ENCODE measurements at places on chromosomes 2 and 18.

GRCh38 chr2:9750224-9751215 lies 92.8 kb upstream of the TAF1B start:
- no peak for DNase-seq

GRCh38 chr18:80034068-80034851 lies at the start of gene RBFA:
TSS of gene RBFA (plus strand) at chr18:80034434. CDS start at chr18:80034496, 62 bp downstream.
- peak; percentile 100 for DNase-seq

DNA sequence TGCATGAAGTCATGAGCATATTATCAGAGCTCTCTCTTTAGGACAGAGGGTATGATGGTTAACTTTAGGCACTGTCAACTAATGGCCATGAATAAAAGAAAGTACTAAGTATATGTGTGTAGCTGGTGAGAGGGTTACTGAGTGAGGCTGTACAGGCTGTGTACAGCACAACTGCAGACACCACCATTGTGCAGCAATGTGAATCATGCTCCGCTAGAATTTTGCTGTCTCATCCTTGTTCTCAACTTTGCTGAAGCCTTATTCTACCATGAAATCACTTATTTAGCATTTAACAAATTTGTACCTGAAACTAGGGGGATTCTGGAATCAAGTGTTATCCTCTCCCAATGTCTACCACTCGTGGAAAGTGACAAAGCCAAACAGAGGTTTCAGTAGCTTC lies 414.9 kb downstream of the PLCL1 start:
- no peak for DNase-seq

- peak; percentile 68 for DNase-seq
Measured at GRCh38 chr18:13612196-13612997, 114.0 kb downstream of the FAM210A start.

DNA sequence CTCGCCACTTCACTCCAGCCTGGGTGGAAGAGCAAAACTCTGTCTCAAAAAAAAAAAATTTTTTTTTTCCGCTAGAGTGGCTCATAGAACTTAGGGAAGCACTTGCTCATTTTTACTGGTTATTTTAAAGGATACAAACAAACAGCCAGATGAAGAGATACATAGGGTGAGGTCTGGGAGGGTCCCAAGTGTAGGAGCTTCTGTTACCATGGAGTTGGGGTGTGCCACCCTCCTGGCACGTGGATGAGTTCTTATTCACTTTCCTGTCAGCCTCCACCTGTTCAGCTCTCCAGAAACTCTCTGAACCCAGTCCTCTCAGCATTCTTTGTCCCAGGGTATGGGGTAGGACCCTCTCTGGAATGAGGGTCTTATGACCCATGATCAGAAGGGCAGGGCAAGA lies 4.9 kb upstream of the MAT2A start:
- no peak for DNase-seq

DNA sequence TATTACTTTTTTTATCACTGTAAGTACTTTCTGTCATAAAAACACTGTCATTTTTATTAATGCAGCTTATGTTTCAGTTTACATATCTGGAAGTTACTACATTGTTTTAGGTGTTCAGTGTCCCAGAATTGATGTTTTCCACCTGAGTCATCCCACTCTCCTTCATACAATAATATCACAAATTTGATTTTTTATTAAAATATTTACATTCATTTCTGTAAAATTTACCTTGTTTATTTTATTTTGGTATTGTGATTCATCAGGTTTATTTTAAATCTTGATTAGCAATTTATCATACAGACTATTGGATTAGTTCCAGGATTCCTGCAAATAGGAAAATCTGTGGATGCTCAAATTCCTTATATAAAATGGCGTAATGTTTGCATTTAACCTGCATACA lies 1662.9 kb downstream of the SUCLG1 start:
- DNase-seq, result no peak

- DNase-seq, result no peak
Measured at GRCh38 chr2:86542814-86543213, 20.4 kb downstream of the CHMP3 start.

DNA sequence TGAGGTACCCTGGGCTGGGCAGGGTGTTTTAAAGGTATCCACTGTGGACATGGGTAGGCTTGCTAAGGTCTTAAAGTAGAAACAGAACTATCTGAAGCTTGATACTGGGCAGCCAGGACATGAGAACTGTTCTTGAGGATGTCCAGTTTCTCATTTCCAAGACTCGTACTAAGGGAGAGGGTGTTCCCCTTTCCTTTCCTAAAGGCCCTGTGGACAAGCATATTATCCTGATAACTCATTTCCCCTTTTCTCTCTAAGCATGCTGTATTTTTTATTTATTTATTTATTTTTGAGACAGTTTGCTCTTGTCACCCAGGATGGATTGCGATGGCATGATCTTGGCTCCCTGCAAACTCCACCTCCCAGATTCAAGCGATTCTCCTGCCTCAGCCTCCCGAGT lies 273.6 kb downstream of the PRKCE start:
- DNase-seq, result no peak

- DNase-seq, result no peak
Measured at GRCh38 chr2:11738589-11739436, 7.6 kb upstream of the LPIN1 start.

DNA sequence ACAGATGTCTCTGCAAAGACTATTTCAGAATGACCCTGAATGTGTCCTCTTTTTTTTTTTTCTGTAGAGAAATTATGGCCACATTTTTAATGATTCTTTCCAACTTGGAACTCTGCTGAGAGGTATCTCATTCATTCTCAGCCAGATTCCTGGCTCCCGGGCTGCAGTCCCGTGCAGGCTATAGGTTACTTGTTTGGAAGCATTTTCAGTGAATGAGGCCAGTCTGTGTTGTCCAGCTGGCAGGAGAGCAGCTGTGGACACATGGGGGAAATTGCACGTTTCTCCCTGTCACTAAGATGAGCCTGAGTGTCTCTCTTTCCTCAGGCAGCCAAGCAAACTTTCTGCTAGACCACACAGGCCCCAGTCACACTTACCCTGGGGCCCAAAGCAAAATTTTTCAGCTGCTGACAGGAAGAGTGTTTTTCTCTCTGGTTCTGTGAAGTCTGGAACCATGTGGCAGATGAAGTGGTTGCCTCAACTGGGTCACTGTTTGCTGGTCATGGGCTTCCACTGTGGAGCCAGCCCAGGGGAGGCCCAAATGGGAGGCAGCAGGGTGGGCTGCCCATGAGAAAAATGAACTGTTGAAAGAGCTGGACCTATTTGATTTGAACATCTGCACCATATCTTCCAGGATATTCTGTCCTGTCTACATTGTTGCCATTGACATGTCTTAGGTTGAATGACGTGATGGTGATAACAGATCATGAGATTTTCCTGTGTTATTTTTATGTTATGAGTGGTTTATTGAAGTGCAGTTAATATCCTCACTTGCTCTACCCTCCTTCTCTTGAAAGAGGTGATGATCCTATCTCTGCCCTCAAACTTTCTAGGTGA lies 431.2 kb downstream of the LPIN1 start:
- no peak for DNase-seq

DNA sequence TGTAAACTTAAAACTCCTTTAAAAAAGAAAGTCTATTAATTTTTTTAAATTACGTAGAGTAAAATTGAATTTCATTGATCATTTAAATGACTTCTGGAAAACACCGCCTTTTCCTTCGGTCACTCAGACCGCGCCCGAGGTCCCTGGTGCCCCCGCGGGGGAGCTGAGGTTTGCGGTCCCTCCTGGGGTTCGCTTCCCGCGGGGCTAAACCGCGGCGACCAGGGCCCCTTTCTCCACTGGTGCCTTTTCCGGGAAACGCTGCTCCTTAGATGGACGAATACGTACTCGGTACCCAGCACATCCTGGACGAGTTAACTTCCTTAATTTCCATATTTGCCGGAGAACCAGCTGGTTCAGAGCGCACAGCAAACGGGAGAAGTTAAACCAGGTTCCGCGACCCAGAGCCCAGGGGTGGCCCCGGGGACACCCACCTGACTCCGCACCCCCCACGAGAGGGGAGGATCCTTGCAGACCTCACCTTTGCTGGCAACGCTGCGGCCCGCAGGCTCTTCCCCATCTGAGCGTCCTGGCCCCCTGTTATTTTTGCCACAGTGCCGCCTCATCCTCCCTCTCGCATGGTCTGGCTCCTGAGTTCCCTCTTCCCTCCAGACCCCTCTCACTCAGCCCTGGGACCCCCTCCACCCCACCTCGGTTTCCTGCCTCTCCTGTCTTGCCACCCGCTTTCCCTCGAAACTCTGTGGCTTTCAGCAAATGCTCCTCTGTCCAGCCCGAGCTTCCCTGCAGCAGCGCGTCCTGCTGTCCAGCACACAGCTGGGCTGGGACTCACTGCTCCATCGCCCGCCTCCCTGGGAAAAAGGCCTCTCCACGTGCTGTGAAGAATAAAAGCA lies 420.0 kb upstream of the MYT1L start:
- no peak for DNase-seq

- no peak for DNase-seq
Measured at GRCh38 chr2:146246736-146247523, 1597.9 kb upstream of the ACVR2A start.

GRCh38 chr2:215262741-215263362 lies 49.0 kb upstream of the ATIC start:
- no peak for DNase-seq

GRCh38 chr2:974502-974901 lies 23.9 kb downstream of the SNTG2 start:
- DNase-seq, result no peak

DNA sequence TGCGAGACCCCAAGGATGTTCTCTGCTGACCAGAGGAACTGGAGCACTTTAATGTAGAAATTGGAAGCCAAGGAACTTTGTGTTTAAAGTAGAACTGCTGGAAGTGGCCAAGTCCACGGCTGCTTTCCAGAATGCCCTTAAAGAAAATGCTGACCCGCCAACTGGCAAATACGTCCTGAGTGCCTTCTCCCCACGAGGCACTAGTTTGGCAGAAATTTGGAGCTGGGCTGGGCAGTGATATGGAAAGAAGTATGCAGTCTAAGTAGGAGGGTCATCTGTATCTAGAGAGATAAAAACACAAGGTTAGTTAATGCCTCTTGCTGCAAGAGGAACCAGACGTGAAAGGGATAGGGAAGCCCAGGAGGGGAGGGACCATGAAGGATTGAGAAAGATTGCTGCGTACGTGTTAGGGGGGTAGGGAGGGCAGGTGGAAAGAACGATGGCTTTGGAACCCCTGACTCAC lies 59.3 kb upstream of the RFX8 start:
- DNase-seq, result no peak

DNA sequence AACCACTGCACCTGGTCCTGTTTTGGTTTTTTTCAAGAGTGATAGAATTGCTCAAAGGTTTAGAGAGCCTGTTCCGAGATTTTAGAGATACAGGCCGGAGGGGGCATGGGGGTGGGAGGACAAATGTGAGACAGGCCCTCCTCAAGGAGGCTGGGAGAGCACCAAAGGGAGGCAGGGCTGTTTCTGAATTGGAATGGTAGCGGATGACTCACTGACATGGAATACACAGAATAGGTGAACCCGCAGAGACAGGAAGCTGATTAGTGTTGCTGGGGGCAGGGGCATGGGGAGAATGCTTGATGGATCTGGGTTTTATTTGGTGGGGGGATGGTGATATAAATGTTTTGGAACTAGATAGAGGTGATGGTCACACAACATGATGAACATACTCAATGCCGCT lies 111.0 kb upstream of the MGAT5 start:
- DNase-seq, result no peak

DNA sequence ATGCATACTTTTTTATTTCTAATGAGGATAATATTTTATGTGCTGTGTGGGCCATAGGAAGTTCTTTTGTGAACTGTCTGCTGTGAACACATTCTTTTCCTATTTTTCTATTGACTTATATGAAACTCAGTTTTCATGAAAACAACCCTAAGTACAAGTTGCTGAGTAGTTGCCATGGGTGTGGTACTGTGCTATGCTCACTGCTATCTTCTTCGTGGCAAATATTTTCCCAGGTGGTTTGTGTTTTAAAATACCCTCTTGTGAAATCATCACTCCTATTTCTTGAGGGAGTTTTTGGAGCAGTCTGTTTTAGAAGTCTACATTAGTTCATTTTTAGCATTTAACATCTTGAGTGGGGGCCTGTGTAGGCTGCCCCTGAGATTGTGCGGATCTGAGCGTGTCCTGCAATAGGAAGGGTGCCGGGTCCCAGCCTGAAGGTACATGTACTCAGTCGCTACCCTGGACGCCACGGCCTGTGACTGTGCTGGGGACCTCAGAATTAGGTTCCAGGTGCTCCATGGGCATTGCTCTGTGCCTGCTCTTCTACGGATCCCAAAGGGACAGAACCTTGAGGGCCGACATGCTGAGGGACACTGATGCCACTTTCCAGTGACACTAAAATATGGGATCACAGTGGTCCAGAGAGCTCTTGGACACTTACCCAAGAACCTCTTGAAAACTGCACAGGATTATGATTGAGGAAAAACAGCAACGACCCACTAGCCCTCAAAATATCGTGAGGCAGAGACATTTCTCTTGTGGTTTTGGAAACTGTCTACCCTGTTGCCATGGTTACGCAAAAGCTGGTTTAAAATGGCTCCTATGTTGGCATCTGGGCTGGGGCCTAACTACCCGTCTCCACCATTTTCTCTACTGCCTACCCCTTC lies 480.4 kb downstream of the TGIF1 start:
- DNase-seq, result no peak

DNA sequence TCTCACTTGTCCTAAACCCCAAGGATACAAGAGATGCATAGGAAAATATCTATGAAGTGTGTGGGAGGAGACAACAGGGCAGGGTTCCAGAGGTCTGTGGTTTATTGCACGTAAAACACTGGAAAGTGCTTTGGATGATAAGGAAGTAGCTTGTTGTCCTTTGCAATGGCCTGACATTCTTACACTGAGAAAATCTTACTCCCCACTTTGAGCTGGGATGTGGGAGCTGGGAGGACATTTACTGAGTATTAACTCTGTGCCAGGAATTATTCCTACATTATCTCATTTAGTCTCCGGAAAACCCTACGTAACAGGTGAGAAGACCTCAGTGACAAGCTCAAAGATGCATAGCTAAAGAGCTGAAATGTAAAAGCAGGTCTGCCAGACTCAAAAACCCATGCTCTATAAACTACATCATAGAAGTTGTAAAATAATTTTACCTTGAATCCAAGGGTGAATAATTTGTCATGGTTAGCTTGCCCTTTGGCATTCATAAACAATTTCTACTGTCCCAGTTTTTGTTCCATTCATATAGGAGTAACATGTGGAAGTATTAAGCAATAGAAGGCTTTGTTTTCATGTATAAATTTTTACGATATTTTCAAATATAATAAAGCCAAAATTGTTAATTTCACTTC lies 9.2 kb upstream of the GALNT3 start:
- no peak for DNase-seq

GRCh38 chr18:31965316-31965970 lies 22.5 kb upstream of the TRAPPC8 start:
- DNase-seq, result no peak

GRCh38 chr2:165811592-165812370 lies 17.7 kb upstream of the GALNT3 start:
- no peak for DNase-seq

- DNase-seq, result no peak
Measured at GRCh38 chr2:62854600-62855514, 149.3 kb downstream of the EHBP1 start.

- no peak for DNase-seq
Measured at GRCh38 chr2:946073-946948, 4.3 kb upstream of the SNTG2 start.
